Neural crest cell (in vitro differentiated cells): ENCODE measurements at places on chromosomes 2 and 18. TPM values are rescaled to one million over a fixed set of nuclear protein-coding genes. Genes with fewer than 3 reads are reported as not detected.

- DNase-seq: no peak
Measured at GRCh38 chr18:69388222-69388621, 12.5 kb upstream of the DOK6 start.

The EFHD1 gene
- 4.1 and 4.7 TPM in 2 replicates for total RNA-seq

The GPR45 gene
- 0.30 TPM in 1 of 2 replicates, not detected in the other for total RNA-seq

GRCh38 chr2:103739921-103740320 is 978.1 kb downstream of the TMEM182 start:
- no peak for DNase-seq

The CASP8 gene
- 1.9 and 2.5 TPM in 2 replicates for total RNA-seq

The ITGAV gene
- total RNA-seq: 46.8 and 50.3 TPM in 2 replicates

The IL37 gene
- 0.40 TPM in 1 of 2 replicates, not detected in the other for total RNA-seq

- DNase-seq: no peak
Measured at GRCh38 chr2:113755035-113755834, 1.2 kb downstream of the SLC35F5 start.

DNA sequence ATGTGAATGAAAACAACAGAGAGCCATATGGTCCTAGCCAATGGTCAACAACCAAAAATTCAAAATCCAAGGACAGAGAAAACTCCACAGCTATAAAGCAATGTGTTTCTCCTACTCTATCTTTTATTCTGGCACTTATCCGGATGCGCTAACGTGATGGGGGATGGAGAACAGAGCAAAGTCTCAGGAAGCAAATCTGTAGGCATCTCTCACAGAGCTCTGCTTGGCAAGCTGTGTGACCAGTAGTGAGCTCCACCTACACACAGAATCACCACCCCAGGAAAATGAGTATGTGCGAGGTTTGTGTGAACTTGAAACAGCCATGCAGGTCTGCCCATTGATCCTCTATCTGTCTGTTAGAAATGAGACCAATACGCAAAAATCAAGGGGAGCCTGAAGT is 584.3 kb downstream of the BCL11A start:
- no peak for DNase-seq

DNA sequence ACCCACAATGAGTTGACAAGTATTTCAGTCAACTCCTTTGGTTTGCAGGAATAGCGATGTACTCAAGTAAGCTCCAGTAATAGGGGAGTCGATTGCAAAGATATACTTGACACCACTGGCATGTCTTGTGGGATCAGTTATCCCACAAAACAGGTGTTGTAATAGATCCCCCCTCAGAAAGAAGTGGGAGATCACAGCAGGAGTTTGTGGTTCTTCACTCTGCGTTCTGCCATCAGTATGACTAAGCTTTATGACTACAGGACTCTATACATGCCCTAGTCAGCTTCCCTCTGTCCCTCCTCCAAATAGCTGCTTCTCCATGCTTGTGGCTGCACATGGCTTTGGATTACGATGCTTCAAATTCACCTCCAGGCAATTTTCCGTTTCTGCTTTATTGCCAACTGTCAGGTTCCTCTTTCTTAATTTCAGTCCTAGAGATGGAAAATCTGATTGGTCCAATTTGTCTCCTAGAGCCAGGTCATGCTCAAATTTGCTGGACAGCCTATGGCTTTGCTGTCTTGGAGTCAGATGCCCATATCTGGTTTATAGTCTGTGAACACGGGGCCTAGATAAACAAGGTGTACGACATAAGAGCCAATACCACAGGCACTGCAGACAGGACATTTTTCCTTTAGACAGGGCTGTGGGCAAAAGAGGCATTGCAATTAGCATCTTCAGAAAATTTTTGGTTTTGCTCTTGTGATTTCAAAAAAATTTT is 221.7 kb downstream of the PAX3 start:
- DNase-seq: no peak

DNA sequence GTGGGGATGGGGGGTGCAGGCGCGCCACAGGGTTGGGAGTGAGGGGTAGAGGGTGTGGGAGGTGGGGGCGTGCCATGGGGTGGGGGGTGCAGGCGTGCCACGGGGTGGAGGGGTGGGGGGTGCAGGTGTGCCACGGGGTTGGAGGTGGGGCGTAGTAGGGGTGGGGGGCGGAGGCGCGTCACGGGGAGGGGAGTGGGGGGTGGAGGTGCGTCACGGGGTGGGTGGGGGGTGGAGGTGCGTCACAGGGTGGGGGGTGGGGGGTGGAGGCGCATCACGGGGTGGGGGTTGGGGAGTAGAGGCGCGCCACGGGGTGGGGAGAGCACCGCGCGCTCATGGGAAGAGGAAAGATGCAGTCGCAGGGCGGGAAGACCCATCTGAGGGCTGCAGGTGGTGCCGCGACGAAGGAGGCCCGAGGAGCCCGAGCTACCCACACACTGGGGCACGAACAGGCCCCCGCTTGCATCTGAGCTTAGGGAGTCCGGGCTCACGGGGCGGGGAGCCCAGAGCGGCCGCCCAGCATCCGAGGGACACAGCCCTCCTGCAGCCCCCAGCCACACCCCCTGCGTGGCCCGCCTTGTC is 37.5 kb downstream of the SNED1 start:
- DNase-seq: no peak

The RNF152 gene
- 7.5 and 8.4 TPM in 2 replicates for total RNA-seq

GRCh38 chr2:234981197-234982095 is 29.6 kb downstream of the SH3BP4 start:
- no peak for DNase-seq

DNA sequence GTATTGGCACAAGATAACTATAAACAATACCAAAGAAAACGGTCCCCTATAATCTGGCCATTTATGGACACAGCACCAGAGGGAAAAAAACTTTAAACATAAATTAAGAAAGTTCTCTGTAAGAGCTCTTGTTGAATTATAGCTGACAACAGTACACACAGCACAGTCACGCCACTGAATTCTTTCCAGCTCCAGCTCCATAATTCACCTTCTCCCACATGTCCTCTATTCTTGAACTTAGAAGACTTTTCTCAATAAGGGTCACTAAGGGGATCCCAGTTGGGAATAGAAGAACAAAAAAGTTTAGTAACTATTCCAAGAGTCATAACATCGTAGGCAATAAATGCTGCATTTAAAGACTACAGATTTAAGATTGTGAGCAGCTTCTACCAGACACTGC is 124.6 kb upstream of the CYP1B1 start:
- DNase-seq: no peak

GRCh38 chr2:24981411-24982136 is 9.8 kb upstream of the DNAJC27 start:
- DNase-seq: no peak

GRCh38 chr2:239752951-239753350 is 272.2 kb downstream of the NDUFA10 start:
- no peak for DNase-seq

The PRSS56 gene
- total RNA-seq: 52.4 and 54.2 TPM in 2 replicates

DNA sequence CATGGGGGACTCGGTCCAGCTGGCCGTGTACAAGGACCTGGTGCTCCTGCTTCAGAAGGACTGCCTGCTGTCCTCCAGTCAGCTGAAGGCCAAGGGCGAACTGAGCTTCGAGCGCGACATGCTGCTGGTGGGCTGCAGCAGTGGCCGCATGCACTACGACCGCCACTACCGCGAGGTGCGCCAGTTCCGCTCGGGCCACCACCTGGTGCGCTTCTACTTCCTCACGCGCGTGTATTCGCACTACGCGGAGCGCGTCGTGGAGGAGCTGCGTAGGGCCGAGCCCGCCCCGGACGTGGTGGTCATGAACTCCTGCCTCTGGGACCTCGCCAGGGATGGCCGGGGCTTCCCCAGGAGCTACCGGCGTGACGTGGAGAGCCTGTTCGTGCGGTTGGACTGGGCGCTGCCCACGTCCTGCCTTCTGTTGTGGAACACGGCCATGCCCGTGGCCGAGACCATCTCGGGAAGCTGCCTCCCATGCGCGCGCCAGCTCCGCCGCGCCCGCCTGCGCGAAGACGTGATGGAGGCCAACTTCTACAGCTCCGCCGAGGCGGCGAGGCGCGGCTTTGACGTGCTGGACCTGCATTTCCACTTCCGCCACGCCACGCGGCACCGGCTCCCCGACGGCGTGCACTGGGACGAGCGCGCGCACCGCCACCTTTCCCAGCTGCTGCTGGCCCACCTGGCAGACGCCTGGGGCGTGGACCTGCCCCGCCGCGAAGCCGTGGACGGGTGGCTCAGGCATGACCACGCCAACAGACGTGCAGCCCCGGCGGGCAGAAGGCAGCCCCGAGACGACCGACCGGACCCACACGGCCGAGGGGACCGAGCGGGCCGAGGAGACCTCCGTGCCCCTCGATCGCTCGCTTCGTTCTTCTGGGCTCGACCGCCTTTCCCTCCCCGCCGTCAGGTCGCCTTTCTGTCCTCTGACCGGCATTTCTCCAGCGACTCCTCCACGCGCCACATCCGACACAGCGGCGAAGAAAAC is 293.9 kb upstream of the ERBB4 start:
- DNase-seq: no peak

DNA sequence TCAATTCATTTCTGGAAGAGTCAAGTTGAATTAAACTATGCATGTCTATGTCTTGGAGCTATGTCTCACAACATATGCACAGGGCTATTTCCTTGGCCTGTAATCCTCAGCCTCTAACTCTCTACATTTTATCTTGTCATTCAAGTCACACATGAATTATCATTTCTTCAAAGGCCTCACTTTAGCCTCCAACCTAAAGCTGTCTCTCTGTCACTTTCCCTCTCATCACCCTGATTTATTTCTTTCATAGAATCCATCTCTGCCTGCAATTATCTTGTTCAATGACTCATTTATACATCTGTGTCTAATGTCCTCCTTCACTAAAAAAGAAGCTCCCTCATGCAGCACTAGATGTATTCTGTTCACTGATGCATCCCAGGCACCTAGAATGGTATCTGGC is 614.2 kb upstream of the REG3G start:
- DNase-seq: no peak

- DNase-seq: no peak
Measured at GRCh38 chr2:203690441-203691047, 15.9 kb upstream of the CD28 start.

The PLB1 gene
- total RNA-seq: 0.16 TPM in 1 of 2 replicates, not detected in the other

DNA sequence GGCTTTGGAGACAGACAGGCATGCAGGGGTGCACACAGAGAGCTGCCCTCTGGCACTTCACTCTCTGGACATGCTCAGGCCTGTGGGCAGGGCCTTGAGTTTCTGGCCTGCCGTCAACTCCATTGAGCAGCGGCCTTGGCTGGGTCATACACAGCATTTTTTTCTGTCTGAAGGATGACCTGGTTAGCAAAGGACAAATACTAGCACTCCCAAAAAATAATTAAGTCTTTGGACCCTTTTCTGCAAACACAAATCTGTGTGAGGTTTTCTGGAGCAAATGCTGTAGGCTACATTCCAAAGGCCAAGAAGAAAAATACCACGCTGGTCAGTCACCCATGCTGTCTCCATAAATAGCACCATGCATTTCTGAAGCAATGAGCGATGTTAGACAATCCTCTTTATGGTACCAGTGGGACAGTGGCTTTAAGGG is 124.7 kb upstream of the CTAGE1 start:
- DNase-seq: no peak

The SLC5A7 gene
- total RNA-seq: 2.7 and 3.0 TPM in 2 replicates

DNA sequence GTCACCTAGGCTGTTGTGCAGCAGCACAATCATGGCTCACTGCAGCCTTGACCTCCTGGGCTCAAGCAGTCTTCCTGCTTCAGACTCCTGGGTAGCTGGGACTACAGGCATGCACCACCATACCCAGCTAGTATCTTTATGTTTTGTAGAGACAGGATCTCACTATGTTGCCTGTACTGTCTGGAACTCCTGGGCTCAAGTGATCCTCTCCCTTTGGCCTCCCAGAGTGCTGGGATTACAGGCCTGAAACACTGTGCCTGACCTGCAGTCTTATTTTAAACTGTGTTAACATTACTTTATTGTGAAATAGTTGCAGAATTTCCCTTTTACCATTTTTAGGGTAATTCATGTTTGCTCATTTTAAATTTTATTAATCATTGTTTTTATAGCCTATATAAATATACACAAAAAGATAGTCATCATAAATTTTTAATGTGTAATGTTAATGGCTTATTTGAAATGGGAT is 24.6 kb downstream of the EML4 start:
- no peak for DNase-seq

GRCh38 chr2:176553685-176554100 is 284.5 kb downstream of the MTX2 start:
- no peak for DNase-seq

DNA sequence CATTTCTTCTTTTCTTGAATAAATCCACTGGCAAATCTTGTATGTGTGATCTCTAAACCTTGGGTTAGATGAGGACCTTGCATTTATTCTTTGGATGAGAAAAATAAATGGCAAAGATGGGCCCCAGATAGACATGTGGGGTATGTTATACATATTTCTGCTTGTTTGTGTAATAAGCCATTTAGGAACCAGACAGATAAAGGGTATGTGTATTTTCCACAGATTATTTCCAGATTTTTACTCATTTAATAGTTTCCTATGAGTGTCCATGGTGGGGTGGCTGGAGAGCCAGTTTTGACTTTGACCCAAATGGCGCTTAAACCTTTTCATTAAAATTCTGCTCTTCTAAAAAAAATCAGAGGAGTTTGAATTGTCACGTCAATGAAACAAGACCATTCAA is 102.8 kb downstream of the MYCN start:
- DNase-seq: no peak
